ENCODE measurements at places on chromosomes 16 and 17.

GRCh38 chr16:21097151-21097550, 53.5 kb downstream of the DNAH3 start:
- DNase-seq: no peak

DNA sequence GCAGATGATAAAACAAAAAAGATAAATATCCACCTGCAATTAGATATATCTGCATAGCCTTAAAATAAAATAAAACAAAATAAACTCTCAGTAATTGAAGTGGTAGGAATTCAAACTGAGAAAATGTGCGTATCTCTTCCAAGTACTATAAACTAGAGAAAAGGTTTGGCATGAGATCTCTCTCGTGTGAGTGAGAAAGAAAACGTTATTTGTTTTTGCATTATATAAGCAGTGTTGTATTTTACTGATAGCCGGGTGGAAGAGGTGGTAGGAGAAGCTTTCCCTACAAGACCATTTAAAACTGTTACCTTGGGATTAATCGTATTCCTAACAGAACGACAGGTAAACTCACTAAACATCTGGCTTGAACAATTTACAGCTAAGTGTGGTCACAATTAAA, 15.6 kb downstream of the CDH8 start:
- no peak for DNase-seq

DNA sequence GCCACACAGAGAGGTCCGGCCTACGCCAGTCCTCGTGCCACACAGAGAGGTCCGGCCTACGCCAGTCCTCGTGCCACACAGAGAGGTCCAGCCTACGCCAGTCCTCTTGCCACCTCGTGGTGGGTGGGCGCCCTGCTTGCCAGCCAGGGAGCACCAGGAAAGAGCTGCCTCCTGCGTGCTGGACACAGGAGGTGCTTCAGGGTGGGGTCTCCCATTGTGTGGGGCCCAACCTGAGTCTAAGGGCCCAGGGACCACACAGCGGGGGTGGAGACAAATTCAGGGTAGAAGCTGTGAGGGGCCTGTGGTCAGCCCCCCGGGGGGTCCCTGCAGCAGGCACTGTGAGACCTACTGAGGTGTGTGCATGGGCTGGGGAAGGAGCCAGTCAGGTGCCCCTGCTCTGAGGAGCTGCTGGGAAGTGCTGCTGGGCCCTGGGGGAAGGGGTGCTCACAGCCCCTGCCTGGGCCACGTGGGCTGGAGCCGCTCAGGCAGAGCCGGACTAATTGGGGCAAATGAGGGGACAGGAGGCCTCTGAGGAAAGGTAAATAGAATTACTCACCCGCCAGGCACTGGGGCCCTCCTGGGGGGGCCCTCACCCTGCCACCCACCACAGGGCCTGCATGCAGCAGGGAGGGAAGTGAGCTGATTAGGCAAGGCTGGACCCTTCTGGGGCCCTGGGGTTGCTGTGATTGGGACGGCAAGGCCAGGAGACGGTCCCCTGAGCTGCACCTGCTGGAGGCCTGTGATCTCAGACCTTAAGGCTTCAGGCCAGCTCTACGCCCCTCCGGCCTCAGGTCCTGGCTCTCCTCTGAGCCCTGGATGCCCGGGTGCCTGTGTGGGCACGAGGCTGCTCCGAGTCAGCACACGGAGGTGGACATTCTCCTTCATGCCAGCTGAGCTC, 11.0 kb downstream of the GCGR start:
- DNase-seq: no peak

DNA sequence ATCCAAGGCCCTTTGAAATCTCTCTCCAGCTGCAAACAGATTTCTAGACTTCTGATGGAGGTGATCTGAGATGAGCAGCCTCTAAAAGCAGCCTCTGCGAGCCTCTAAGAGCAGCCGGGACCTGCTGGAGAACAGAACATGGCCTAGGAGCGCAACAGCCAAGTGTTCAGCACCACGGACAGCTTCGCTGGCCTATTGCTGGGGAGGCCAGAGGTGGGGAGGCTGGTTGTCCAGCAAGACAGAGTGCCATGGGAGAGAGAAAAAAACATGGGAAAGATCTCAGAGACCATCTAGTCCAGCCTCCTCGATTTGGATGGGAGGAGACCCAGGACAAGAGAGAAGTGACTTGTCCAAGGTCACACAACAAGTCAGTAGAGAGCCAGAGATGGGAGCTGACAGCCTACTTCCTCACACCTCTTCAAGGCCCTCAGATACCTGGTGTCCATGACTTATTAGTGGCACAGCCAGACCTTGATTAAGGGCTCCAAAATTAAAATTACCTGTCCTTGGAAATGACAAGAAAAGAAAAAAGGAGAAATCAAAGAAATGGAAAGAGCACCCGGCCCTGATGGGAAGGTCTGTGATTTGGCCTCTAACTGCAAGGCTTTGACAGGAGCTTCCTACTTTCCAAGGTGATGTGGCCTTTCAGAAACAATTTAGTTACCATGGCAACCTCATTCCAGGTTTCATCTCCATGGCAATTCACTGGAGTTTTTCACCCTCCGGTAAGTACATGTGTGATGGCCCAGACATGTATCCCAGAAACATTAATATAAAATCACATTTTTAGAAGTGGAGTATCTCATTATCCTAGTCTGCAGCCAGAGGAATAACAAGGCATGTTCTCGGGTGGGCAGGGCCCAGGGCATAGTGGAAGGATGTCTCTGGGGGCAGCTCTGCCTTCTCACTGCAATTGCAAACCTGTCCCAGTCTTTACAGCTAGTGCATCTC, 14.5 kb downstream of the RPRML start:
- DNase-seq: no peak

- no peak for DNase-seq
These were observed 55.3 kb downstream of the MYO18A start for GRCh38 chr17:29124925-29125273.

GRCh38 chr17:76191896-76192295, 48.4 kb downstream of the RNF157 start:
- peak; percentile 91 for DNase-seq

- DNase-seq: no peak
These were observed 27.4 kb downstream of the KIAA0513 start for GRCh38 chr16:85054948-85055492.

GRCh38 chr17:1905190-1905913, 75.5 kb downstream of the RPA1 start:
- no peak for DNase-seq

DNA sequence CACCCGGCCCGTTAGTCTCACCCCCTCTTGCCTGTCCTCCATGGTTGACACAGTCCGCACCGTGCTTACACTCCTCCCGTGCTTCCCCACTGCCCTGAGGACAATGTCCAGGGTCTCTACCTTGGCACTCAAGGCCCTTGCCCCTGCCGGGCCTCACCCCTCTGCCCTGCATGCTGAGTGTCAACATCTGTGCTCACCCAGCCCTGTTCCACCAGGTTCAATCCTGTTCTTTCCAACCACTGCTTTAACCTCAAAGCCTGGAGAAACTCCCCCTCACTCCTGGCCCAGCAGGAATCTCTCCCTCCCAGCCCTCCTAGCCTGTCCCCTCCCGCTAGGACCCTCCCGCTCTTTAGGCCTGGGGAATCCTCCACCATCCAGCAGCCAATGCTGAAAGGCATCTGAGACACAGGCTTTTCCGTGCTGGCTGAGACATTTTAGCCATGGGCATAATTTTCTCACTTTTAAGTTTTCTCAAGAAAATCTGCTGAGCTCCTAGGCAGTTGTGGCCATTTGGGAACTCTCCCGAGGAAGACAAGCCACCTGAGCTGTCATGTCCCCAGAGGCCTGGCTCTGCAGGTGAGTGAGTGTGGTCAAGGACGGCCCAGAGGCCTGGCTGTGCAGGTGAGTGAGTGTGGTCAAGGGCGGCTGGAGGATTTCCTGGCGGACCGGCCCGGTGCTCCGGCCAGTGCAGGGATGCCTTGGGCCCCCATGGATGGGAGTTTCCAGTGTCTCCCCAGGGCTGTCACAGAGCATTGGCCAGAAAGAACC, 10.8 kb upstream of the P2RX1 start:
- DNase-seq: no peak

DNA sequence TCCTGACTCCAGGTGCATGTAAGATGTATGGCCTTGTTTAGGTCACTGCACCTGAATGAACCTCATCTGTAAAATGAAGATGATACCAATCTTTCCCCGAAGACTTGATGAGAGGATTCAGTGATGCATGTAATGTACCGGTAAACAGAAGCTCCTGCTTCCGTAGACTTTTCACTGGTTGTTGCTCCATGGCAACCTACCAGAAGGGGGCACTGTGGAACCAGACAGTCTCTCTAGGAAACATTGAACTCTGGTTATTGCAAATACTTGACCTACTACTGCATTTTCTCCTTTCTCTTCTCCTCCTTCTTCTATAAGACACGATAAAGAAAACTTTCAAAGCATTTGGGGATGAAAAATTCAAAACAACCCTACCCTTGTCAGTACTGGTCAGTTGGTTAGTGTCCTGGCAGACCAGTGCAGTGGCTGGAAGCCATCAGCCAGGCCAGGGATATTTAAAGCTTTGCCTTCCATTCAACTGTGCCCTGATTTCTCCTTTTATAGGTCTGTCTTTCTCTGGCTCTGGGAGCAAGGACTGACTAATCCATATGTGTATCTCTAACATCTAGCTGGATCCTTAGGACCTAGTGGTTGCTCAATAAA, 667.4 kb upstream of the SALL1 start:
- DNase-seq: no peak

DNA sequence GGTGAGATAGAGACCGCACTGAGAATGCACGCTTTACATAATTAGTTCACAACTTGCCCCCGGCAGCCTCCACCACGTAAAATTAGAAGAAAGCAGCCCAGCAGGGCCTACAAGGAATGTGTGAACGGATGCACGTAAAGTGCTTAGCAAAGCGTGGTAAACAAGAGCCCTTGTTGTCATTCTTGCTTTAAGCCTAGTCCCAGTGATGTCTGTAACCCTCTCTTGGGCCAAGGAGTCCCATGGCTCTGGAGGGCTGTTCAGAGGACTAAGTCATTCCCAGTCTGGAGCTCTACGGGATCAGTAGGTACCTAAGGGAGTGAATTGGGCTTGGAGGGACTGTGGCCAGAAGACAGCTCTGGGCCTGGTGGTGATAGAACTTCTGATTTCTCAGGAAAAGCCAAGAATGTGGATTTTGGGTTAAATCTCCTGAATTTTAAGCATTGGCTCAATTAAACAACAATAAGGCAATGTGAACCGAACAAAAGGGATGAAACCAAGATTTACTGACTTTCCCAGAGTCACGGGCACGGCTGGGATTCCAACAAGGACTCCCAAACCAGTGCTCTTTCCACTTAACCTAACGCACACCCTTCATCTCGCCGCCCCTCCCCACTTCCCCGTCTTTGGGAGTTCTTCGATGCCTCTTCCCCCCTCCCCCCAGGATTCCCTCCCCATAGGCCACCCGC, 775 bp upstream of the CHP2 start:
- DNase-seq: no peak

GRCh38 chr17:9918804-9919352, 13.8 kb upstream of the RCVRN start:
- no peak for DNase-seq

DNA sequence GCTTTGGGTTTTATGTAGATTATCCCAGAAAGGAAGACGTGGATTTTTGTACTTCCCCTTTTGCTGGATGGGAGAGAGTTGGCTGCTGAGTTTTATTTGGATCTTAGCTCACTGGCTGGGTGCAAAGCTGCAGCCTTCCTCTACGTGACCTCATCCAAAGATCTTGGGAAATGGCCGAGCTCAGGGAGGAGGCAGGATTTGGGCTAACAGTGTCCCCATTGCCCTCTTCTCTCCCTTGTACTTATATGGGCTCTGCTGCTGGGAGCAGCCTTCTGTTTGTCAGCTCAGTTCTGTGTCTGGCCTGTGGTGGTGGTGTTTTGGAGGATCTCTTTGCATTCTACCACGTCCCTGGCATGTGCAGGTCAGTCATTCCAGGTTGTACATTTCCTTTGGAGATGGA, 2.0 kb downstream of the AOC3 start:
- no peak for DNase-seq

DNA sequence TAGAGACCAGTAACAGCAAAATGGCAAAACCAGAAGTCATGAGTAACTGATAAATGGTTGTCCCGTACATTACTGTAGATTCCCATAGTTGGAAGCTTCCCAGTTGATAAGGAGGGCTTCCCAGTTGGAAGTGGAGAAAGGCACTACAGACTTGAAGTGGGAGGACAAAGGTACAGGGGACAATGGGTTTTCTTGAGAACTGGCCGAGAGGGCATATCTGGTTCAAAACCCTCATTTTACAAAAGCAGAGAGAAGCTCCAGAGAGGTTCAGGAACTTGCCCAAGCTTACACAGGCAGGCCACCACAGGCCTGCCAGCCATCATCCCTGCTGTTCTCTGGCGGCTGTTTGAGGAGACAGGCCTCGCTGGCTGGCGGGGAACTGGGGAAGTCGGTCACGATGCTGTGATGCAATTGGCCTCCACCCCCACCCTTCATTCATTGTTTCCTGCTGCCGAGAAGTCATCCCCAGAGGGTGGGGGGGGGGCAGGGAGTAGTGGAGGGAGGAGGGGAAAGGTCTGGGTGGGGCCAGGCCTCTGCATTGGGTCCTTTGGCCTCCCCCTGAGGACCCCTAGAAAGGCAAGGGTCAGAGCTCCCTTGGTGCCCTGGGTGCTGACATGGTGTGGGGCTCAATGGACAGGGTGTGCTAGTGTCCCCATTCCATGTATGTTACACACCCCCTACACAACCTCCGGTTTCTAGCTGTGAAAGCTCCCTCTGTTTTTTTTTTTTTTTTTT, 3.0 kb downstream of the UBALD2 start:
- DNase-seq: no peak
